ENCODE measurements at places on chromosomes 4 and X.
A peak's percentile ranks its signal among the peaks of the same experiment; 100 is the strongest.

- peak; percentile 13 for DNase-seq
Measured at GRCh38 chrX:76428243-76429130, 977 bp downstream of the MAGEE1 start.

GRCh38 chr4:140666889-140667614 lies 89.1 kb downstream of the TBC1D9 start:
- DNase-seq, result no peak

DNA sequence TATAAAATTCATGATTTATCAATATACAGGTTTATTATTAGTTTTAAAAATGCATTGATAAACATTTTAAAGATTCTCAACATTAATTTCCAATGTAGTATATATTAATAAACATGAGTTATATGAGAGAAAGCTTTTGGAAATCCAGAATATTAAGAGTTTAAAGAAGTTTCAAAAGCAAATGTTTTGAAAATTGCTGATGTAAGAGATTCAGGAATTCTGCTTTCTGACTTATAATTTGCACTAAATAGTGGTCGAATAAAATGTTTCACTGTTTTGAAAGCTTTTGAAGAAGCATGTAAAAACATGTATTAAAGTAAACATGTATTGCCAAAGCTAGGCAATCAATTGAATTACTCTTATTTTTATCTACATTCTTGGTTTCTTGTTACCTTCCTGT lies 151.2 kb upstream of the CXorf51B start:
- DNase-seq, result no peak

DNA sequence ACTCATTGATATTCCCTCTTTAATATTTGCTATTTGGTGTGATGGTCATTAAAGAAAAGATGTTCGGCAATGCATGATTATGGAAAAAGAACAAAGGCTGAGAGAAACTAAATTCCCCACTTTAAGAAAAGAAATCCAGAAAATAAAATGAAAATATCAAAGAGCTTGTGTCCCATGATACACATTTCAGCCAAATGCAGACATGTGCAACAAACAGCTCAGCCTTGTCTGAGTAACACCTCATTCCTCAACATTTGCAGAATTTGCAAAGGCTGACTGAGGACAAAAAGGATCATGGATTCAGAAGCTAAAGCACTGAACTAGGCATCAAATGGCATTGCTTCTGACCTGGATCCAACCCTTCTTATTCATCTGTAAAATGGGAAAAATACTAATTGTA lies 281.0 kb downstream of the RAB28 start:
- no peak for DNase-seq

- no peak for DNase-seq
Measured at GRCh38 chr4:151564321-151564720, 155.3 kb downstream of the FHIP1A start.

GRCh38 chr4:41814565-41814964 lies 66.0 kb upstream of the PHOX2B start:
- DNase-seq, result no peak
